ENCODE measurements at places on chromosomes 1 and 21. TPM values are rescaled to one million over a fixed set of nuclear protein-coding genes. Genes with fewer than 3 reads are reported as not detected.
A peak's percentile ranks its signal among the peaks of the same experiment; 100 is the strongest.

GRCh38 chr1:205782627-205783432 lies 7.5 kb upstream of the RAB29 start:
- peak; percentile 85 for DNase-seq

DNA sequence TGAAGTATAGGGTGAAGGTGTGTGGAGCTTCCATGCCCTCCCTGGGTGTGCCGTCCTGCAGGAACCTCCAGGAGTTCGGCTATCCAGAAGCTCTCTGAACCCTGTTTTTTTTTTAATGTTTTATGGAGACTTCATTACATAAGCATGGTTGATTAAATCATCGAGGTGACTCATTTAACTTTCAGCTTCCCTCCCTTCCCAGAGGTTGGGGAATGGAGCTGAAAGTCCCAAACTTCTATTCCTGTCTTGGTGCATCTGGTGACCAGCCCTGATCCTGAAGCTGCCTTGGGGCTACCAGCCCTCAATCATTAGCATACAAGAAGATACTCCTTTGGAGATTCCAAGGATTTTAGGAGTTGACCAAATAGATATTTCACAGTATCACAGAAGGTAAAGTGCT lies 9.5 kb downstream of the RRP15 start:
- DNase-seq = no peak

DNA sequence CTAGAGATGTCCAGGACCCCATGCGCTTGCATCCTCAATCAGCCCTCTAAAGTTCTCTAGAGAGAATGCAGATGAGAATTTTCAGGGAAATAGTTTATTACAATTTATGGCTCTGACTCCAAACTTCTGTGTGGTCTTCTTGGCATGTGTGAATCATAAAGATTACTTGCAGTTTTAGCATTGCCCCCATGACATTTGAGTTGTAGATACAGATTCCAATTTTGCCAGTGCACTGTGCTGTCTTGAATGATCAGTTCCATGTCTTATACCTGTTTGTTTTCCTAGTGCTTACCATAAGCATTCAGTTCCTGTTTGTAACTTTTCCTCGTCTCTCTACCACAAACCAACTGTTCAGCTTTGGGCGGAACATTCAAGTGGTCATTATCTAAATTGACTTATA lies 4.8 kb downstream of the KRTAP21-3 start:
- no peak for DNase-seq

DNA sequence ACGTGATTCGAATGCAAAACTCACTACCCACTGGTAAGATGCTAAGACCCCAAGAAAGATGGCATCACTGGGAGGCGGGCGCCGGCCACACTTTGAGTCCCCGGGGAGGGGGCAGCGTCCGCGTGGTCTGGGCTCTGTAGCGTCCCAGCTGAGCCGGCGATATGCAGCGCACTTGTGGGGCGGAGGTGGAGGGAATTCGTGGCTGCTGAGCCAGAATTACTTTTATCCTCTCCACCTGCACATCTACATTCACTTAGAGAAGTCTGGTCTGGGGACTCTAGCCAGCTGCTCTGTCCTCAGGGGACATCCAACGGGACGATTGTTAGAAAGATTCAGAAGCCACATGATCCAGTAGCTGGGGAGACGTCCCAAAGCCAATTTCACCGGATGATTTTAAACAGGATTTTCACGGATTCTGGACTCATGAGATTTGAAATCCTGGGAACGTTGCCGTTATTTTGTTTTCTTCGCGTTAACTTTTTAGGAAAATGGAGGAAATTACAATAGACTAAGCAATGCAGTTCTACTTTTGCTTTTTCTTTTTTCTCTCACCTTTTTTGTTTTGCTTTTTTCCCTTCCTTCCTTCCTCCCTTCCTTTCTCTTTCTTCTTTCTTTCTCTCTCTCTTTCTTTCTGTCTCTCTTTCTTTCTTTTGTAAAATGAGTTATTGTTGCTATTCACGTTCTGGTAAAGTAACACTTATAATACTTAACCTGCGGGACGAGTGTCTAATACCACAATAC lies 1.3 kb downstream of the JAM2 start:
- peak; percentile 25 for DNase-seq

DNA sequence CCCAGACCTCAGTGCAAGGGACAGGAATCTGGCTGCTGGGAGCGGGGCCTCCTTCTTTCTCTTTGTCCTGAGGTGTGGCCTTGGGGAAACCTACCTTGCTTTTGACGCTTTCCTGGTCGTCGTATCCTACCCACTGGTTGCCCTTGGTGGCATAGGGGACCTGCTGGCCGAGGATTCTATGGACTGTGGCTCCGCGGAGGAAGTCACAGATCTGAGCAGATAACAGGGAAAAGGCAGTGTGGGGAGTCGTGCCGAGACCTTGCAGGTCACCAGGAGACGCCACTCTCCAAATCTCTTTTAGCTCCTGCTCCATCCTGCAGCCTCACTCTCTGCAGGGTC lies 4.0 kb upstream of the MYBPH start:
- DNase-seq = no peak

DNA sequence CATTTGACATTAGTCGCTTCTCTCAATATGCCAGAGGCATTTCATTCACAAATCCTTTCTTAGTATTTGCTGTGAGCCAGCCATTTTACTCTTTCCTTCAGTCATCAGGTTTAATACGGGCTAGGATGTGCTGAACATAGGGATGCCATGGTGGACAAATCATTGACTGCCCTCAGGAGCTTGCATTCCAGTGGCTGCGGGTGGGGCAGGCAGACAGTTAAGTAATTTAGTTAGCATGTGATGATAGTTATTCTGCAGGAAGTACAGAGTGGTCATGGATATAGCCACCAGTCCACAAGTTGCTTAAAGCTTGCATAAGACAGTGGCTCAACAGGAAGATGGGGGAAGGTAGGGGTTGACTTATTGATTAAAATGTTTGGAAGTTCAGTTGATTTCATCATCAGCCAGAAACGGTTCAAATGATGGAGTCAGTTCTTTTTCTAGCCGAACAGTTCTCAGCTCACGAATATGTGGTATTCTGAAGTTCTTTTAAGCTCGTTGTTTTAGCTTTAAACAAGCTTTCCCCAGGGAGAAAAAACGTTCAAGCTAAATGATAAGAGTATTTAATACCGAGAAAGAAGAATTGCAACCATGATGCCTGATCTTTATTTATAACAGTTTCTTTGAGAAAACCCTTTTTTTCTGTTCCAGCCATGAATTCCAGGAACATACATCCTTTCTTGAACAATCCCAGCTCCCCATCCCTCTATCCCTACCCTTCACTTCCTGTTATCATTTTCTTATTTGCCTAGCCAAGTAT lies 1.4 kb downstream of the SLC22A15 start:
- DNase-seq = peak; percentile 60

- DNase-seq = peak; percentile 67
These were observed 6.1 kb downstream of the LDLRAP1 start for GRCh38 chr1:25549273-25550154.

DNA sequence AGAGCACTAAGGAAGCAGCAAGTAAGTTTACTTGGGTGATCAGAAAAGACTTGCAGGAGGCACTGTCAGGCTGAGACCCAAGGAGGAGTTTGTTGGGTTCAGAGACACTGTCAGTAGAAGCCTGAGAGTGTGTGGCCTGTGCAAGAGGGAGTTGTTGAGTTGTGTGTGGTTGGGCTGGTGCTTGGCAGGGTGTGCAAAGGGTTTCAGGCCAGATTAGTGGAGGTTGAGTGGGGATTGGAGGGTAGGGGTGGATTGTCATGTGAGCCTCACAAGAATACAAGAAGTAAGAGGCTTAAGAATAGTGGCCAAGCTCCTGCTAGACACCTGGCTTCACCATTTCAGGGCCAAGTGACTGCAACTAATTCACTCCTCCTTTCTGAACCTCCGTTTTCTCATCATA lies 8.9 kb upstream of the KIF21B start:
- no peak for DNase-seq

GRCh38 chr1:118927427-118928187 lies 60.5 kb downstream of the TBX15 start:
- DNase-seq = no peak

GRCh38 chr21:35256468-35256988 lies 207.4 kb upstream of the RUNX1 start:
- DNase-seq = no peak

GRCh38 chr1:162292422-162292849 lies 84.2 kb downstream of the SPATA46 start:
- DNase-seq = no peak

DNA sequence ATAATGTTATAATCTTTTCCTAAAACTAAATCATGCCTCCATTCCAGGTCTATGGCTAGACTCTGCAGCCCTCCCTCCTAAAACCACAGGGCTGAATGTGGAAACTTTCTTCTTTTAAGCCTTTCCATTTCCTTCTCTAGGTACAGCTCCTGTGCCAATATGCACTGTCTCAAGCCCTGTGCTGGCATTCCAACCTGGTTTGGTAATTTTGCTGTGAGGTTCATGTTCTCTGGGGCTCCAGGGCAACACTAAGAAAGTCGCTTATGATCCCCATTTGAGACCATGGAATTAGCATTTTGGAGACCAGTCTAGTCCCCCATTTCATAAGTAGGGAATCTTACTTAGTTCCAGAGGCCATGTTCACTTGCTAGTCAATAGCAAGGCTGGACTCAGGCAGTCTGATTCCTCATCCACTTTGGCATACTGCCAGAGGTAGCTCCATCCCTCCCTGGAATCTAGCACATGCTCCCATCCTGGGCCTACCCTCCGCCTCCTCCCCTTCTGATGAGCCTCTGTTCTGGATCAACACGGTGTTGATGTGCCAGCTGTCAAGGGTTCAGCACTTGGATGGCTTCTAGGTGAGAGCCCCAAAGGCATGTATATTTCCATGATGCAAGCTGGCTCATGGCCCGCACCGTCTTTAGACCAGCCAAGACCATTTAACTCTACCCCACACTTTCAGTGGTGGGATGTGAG lies 36.5 kb downstream of the ZMYND12 start:
- DNase-seq = peak; percentile 12

GRCh38 chr1:223046011-223046410 lies 97.0 kb downstream of the TLR5 start:
- DNase-seq = no peak

DNA sequence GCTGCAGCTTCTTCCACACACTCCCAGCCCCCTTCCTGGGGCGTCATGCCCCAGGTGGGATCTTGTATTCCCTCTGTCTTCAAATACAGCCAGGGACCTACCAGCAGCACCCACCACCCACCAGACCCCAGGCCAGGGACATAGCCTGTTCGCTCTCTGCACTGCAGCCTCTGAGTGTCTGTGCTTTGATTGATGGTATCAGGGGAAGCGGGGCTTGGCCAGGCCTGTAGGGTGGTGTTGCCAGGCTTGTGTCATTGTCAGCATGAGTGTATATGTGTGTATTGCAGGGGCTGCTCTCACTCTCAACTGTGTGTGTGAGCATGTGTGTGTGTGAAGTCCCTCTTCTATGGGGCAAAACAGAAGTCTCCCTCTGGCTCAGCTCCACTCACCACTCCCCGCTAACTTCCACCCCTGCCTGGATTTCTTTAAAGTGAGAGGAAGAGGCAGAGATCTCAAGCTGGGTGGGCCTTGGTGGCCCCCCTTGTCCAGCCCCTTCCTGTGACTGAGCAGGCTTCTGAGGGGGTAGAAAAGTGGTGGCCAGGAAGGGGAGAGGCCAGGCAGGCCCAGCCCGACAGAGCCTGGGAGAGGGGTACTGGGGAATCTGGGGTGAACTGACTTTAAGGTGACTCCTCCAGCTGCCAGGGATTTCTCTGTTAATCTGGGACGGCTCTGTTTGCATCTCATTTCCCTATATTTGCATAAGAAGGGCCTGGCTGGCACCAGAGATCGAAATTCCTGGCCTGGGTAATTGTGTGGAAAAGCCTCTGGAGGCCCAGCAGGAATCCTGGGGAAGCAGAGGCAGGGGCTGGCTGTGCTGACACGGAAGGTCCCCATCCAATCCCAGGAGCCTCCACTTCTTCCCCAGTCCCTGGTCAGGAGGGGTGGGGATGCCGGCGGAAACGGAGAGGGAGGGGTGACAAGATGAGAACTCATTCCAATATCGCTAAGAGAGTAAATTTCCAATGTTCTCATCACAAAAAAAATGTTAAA lies 18.6 kb upstream of the ADGRB2 start:
- DNase-seq = no peak

DNA sequence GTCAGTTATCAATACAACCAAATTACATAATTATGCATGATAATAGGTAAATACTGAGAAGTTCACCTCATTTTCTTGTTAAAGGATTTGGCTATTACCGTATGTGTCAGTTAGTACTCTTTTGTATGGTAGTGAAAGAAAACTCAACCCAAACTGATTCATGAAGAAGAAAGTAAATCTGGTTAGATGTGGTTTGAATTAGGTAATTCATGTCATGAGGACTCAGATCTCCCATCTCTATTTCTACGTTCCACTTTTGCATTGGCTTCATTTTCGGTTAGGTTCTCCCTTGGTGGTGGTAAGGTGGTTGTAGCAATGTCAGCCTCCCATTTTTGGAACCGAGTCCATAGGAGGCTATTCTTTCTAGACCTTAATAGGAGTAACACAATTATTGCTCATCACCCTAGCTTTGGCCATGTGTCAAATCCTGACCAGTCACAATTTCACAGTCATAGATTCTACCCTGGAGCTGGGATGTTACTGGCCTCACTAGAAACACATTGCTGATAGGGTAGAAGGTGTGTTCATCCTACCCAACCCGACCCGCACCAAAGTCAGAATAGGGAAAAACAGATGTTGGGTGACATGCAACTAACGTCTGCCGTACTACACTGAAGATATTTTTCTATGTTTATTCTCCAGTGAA lies 97.6 kb downstream of the OSBPL9 start:
- DNase-seq = no peak

- no peak for DNase-seq
These were observed 29.6 kb upstream of the RGS8 start for GRCh38 chr1:182713939-182714338.

- DNase-seq = no peak
These were observed 1.8 kb downstream of the TTLL10 start for GRCh38 chr1:1175221-1176062.

GRCh38 chr1:41539999-41540398 lies 55.5 kb upstream of the EDN2 start:
- DNase-seq = no peak

- DNase-seq = no peak
These were observed 6.2 kb downstream of the C1orf115 start for GRCh38 chr1:220696226-220696862.

- DNase-seq = peak; percentile 67
These were observed 72.3 kb downstream of the RGL1 start for GRCh38 chr1:183877053-183877720.

- no peak for DNase-seq
These were observed 9.3 kb downstream of the PADI3 start for GRCh38 chr1:17258116-17258757.

- peak; percentile 44 for DNase-seq
These were observed at the start of gene GPX7 for GRCh38 chr1:52601991-52602855. Gene GPX7 (plus strand): TSS chr1:52602371. CDS start chr1:52602410, 39 bp downstream.

GRCh38 chr1:236568285-236568894 lies 35.9 kb downstream of the HEATR1 start:
- no peak for DNase-seq

GRCh38 chr1:188420177-188420576 lies 1591.4 kb downstream of the PLA2G4A start:
- DNase-seq = no peak

- DNase-seq = no peak
These were observed 219.4 kb downstream of the DUSP10 start for GRCh38 chr1:221522529-221522940.

GRCh38 chr1:190154744-190155143 lies 322.9 kb downstream of the BRINP3 start:
- no peak for DNase-seq

GRCh38 chr21:35575280-35575915 lies 484.9 kb downstream of the SETD4 start:
- DNase-seq = no peak

Gene ADAMTSL4
- total RNA-seq = 20.0 TPM

Gene FAM76A
- 32.1 TPM for total RNA-seq

Gene KANK4
- total RNA-seq = not detected

Gene TTC24
- total RNA-seq = not detected

Gene SLAMF7
- not detected for total RNA-seq

Gene CLCNKA
- 0.31 TPM for total RNA-seq

Gene SNAPIN
- 49.8 TPM for total RNA-seq

All from G401 (cell line).